ENCODE measurements at places on chromosomes 16 and 17.

DNA sequence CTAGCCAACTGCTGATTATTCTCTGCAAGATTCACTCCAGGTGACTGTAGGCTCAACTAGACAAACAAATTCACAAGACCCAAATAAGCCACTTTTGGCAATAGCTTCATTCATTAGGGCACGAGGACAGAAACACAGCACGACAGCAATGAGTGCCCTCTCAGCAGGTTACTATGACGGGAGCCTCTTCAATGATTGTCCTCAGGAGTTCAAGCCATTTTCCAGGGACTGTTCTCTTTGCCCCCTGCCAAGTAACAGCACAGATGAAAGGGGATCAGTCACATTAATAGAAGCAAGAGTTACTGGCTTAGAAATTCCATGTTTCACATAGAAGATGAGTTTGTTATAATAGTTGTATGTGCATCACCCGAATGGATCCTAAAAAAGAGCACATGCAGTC lies 712.2 kb downstream of the CDH8 start:
- no peak for DNase-seq

GRCh38 chr16:4891886-4892216 lies 44.6 kb downstream of the UBN1 start:
- DNase-seq: no peak

- DNase-seq: no peak
Measured at GRCh38 chr16:60259956-60260355, 1525.8 kb upstream of the GOT2 start.

GRCh38 chr17:28661635-28662526 lies at the start of the genes SDF2 and SUPT6H:
Gene SDF2 (minus strand): TSS chr17:28661906. CDS start chr17:28661876, 30 bp downstream.
Gene SUPT6H (plus strand): TSS chr17:28662205. CDS start chr17:28673402, 11,197 bp downstream.
- peak; percentile 90 for DNase-seq

Measured in stimulated activated CD8-positive, alpha-beta memory T cell treated with anti-CD3 and anti-CD28 coated beads, Interleukin-2, amount 100 ng/mL, for 1 hour (primary cell).